ENCODE measurements at places on chromosomes 12 and 14.

DNA sequence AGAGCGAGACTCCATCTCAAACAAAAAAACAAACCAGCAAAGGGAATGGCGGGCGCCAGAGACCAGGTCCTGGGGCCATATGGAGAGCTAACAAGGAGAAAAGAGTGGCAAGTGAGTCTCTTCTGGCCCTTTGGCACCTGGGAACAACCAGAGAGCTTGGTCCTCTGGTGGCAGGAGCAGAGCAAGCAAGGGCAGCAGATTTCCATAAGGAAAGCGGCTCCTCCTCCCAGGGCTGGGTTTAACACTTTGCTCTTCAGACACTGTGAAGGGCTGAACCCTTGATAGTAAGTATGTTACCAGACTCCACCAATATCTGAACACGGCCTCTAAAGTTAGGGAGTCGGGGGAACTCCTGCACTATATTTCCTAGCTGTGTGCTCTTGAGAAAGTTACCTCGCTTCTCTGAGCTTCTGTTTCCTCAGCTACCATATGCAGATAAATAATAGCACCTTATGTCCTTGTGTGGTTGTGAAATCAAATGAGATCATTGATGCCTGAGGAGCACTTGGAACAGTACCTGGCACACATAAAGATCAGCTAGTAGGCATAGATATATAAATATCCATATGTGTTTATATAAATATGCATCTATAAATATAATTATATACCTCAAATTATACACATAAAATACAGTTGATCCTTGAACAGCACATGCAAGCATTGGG, 33.4 kb upstream of the PLEKHG6 start:
- DNase-seq, result no peak

- DNase-seq, result no peak
Observed at GRCh38 chr12:65741656-65742017, 82.6 kb upstream of the HMGA2 start.

GRCh38 chr12:13253966-13254760, 57.6 kb downstream of the EMP1 start:
- DNase-seq, result no peak

GRCh38 chr12:82182601-82183190, 175.5 kb downstream of the CCDC59 start:
- peak; percentile 87 for DNase-seq

DNA sequence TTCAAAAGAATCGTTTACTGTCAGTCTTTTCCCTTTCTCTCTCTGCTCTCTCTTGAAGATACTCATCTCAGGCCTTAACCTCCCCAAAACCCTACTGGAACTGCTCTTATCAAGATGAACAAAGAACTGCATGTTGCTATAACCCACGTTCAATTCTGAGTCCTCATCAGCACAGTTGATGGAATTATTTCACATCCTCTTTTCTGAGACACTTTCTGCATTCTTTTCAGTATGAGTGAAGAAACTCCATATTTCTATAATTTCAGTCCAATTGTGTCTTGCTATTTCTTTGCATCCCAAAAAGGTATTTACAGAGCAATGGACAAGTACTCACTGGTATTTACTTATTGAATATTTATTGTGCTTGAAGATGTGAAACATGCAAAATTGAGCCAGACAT, 160.1 kb upstream of the CPNE8 start:
- DNase-seq, result no peak

- no peak for DNase-seq
Observed at GRCh38 chr14:95651028-95651427, 35.2 kb upstream of the TCL1B start.

DNA sequence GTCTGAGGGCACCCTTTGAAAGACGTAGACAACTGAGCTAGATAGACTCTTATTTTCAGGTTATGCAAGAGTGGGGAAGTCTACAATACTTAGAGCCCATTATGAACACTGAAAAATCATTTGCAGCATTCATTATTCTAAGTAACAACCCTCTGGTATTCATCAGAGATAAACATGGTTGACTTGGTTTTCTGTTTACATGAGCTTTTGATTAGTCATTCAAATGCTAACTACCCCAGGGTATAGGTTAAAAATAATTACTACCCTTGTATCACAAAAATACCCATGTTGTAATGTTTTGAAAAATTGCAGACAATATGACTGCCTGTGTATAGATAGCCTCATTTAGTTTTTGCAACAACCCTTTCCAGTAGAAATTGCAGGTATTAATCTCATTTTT, 78.5 kb downstream of the PPFIBP1 start:
- no peak for DNase-seq

- no peak for DNase-seq
Observed at GRCh38 chr14:92247341-92247740, 75.6 kb upstream of the SLC24A4 start.

- DNase-seq, result no peak
Observed at GRCh38 chr14:54927551-54927950, 24.9 kb upstream of the GCH1 start.

- DNase-seq, result no peak
Observed at GRCh38 chr14:36939265-36939664, 233.1 kb downstream of the SLC25A21 start.

DNA sequence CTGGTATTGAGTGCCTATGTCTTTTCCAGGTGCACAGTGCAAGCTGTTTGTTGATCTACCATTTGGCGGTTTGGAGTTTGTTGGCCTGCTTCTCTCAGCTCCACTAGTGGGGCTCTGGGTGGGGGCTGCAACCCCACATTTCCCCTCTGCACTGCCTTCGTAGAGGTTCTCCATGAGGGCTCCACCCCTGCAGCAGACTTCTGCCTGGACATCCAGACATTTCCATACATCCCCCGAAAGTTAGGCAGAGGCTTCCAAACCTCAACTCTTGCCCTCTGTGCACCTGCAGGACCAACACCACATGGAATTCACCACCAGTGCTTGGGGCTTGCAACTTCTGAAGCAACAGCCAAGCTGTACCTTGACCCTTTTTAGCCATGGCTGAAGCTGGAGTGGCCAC, 1024.1 kb downstream of the TMTC2 start:
- DNase-seq, result no peak

DNA sequence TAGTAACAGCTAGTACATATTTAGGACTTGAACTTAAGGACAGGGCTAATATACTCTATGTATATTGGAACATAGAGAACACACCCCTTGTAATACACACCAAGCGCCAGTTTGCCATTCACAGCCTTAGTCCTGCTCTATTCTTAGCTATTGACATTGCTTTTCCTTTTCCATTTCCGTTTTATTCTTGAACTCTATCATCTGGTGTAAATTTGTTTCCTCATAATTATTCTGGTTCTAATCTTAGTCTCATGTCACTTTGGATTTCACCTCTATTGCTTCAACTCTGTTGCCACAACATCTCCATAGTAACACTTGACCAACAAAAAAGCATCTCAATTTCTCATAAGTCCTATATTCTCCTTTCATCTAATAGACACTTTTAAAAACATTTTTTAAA, 225.7 kb downstream of the PHLDA1 start:
- no peak for DNase-seq

DNA sequence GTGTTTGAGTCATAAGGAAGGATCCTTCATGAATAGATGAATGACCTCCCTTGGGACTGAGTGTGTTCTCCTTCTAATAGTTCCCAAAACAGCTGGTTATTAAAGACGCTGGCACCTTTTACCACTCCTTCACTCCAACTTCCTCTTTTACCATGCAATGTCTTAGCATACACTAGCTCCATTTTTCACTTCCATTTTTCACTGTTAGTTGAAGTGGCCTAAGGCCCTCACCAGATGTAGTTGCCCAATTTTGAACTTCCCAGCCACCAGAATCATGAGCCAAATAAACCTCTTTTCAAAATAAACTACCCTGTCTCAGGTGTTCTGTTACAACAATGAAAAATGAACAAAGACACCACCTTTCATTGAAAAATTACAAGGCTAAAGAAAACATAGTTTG, 64.7 kb downstream of the GPR65 start:
- DNase-seq, result no peak

GRCh38 chr12:58291106-58291505, 349.7 kb downstream of the ATP23 start:
- DNase-seq, result no peak

- DNase-seq, result no peak
Observed at GRCh38 chr14:99733540-99734405, 49.7 kb downstream of the CYP46A1 start.

DNA sequence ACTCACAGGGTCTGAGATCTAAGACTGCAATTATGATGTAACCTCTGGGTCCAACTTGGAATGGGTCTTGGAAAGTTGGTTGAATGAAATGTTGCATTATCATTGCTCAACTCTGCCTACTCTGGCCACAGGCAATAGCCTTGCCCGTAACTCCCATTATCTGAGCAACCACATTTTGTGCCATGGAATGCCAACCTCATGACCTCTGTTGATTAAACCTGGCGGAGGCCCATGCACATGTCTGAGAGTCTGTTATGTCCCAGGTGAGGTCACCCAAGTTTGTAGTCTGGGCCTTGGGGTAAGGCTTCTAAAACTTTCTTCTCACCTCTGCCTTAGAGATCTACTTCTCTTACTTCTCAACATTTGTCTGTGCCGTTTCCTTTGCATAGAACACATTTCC, 140.9 kb downstream of the TBX5 start:
- DNase-seq, result no peak

GRCh38 chr12:3116106-3116844, 39.1 kb downstream of the TSPAN9 start:
- no peak for DNase-seq

DNA sequence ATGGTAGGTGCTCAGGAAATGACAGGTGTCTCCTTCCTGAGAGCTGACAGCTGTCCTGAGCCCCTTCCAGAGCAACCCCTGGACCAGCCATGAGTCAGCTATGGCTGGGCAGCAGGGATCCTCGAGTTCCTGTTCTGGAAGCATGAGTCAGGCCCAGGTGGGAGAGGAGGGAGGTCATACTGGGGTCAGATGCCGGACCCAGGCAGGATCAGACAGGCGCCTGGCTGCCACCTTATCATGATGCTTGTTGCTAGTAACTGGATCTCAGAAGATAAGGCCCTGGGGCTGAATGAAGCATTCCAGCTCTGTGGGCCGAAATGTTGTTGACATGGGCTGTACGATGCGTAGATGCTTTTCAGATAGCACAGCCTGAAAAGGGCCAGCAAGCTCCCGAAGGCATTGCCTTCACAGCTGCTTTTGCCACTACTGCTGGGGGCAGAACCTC, 17.4 kb upstream of the KRT7 start:
- DNase-seq, result no peak

GRCh38 chr14:61211476-61212255, 69.5 kb downstream of the TMEM30B start:
- no peak for DNase-seq

- DNase-seq, result no peak
Observed at GRCh38 chr14:46325157-46325556, 326.4 kb downstream of the RPL10L start.

DNA sequence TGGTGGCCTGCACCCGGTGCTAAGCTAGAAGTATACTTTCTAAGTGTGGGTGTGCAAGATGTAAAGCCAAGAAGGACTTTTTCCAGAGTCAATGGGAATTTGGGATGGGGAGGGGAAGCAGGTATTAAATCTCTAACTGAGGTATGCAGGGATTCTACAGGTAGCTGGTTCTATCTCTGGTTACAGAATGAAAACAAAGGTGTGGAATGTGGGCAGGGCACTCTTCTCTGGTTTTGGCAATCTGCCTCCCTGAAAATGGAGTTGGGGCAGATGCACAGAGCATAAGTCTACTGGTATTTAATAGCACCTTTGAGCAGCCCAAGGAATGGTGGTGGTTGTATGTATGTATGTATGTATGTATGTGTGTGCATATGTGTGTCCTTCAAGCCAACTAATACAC, 66.7 kb upstream of the PPP1R12A start:
- DNase-seq, result no peak

DNA sequence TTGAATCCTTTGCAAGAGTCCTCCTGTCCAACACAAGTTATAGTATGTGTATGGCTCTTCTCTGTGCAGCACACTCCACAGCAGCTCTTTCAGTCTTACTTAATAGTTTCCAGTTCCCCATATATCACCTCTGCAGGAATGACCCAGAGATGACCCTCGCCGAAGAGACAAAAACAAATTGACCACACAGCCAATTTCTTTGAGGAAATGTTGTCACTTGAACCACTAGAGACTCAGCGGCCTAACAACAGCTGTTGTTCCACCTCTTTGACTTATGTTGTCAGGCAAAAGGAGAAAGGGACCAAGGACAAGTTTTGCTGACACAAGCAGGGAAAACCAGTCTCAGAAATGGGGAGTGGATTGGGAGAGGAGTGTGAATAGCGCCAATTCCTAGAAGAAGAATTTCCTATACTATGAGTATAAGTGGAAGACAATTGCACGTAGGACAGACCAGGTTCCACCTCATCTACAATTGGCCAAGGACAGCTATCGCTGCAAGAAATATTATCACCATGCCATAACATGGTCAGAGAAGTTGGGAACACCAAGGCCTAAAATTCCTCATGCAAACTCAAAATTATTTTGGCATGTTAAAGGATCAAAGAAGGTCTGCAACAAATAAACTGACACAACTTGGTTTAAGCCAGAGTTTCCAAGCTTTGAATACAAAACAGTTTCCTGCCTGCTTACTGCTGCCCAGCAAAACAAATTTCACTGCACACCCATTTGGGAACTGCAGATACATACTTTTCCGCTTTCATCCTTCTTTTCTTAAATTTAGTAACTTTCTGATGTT, 41.7 kb upstream of the ITPR2 start:
- no peak for DNase-seq

GRCh38 chr12:22396253-22396652, 61.7 kb upstream of the ST8SIA1 start:
- no peak for DNase-seq

GRCh38 chr12:7503686-7504415, at the start of gene CD163:
Gene CD163, minus strand, starts transcription at chr12:7503777. Its CDS starts 87 bp downstream, at chr12:7503690.
- no peak for DNase-seq

GRCh38 chr12:42213023-42213422, 25.0 kb downstream of the YAF2 start:
- no peak for DNase-seq

GRCh38 chr12:89828575-89828974, 119.9 kb upstream of the ATP2B1 start:
- no peak for DNase-seq

DNA sequence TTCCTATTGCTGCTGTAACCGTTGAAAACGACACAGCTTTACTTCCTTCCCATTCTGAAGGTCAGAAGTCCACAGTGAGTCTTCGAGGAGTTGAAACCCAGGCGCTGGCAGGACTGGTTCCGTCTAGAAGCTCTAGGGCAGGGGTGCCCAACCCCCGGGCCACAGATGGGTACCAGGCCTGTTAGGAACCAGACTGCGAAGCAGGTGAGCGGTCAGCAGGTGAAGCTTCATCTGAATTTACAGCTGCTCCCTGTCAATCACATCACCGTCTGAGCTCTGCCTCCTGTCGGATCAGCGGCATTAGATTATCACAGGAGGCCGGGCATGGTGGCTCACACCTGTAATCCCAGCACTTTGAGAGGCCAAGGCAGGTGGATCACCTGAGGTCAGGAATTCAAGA, 12.6 kb upstream of the SFSWAP start:
- DNase-seq, result no peak

- no peak for DNase-seq
Observed at GRCh38 chr14:32366986-32367385, 37.9 kb downstream of the AKAP6 start.
